ENCODE measurements at places on chromosomes 5 and 9. TPM values are rescaled to one million over a fixed set of nuclear protein-coding genes. Genes with fewer than 3 reads are reported as not detected.

OLFM1 gene
- 24.4 TPM for total RNA-seq

LIFR gene
- total RNA-seq, result 269 TPM

NXNL2 gene
- total RNA-seq, result not detected

ZNF483 gene
- total RNA-seq, result 5.1 TPM

CATSPER3 gene
- total RNA-seq, result not detected

DNAI1 gene
- 0.51 TPM for total RNA-seq

INSL4 gene
- total RNA-seq, result not detected

PCDHA4 gene
- 0.66 TPM for total RNA-seq

CDH6 gene
- total RNA-seq, result 6.8 TPM

SPATA31A3 gene
- total RNA-seq, result not detected

ARAP3 gene
- 3.7 TPM for total RNA-seq

ECM2 gene
- 82.8 TPM for total RNA-seq

ARID3C gene
- total RNA-seq, result not detected

OTP gene
- total RNA-seq, result not detected

CLIC3 gene
- 2.2 TPM for total RNA-seq

GKAP1 gene
- 17.5 TPM for total RNA-seq

DMRT3 gene
- 0.75 TPM for total RNA-seq

CLTA gene
- 207 TPM for total RNA-seq

SERF1A gene
- 3.2 TPM for total RNA-seq

AK1 gene
- 14.2 TPM for total RNA-seq

ATOSB gene
- total RNA-seq, result 20.5 TPM

OR1Q1 gene
- not detected for total RNA-seq

PCDHA2 gene
- total RNA-seq, result not detected

LCN15 gene
- total RNA-seq, result not detected

FREM1 gene
- 14.5 TPM for total RNA-seq

SPATA6L gene
- 2.0 TPM for total RNA-seq

TSSK1B gene
- not detected for total RNA-seq

SLC34A3 gene
- not detected for total RNA-seq

CAVIN4 gene
- total RNA-seq, result 0.44 TPM

FCN2 gene
- total RNA-seq, result 3.5 TPM

GALNT10 gene
- total RNA-seq, result 22.4 TPM

PDGFRB gene
- total RNA-seq, result 148 TPM

ALDH1B1 gene
- total RNA-seq, result 9.0 TPM

KLF4 gene
- 82.5 TPM for total RNA-seq

LOX gene
- 111 TPM for total RNA-seq

TLX3 gene
- not detected for total RNA-seq

HTR1A gene
- not detected for total RNA-seq

SH2D3C gene
- 23.0 TPM for total RNA-seq

PROP1 gene
- not detected for total RNA-seq

INSL6 gene
- not detected for total RNA-seq

TAF11L7 gene
- total RNA-seq, result not detected
